ENCODE measurements at places on chromosomes 2 and 18. TPM values are rescaled to one million over a fixed set of nuclear protein-coding genes. Genes with fewer than 3 reads are reported as not detected.

Gene TMEM200C
- 3.2 TPM for polyA plus RNA-seq

Gene PJVK
- polyA plus RNA-seq = 8.1 TPM

Gene DNAJC5G
- 0.53 TPM for polyA plus RNA-seq

Gene SANBR
- 40.9 TPM for polyA plus RNA-seq

Gene PROM2
- polyA plus RNA-seq = 14.2 TPM

Data from right lung (tissue), 10 donors.